Smooth muscle cell of the coronary artery (primary cell): ENCODE measurements at places on chromosomes 4 and X. TPM values are rescaled to one million over a fixed set of nuclear protein-coding genes. Genes with fewer than 3 reads are reported as not detected.

Gene GIMD1
- not detected in 2 replicates for total RNA-seq

Gene ERVMER34-1
- 0.08 TPM in 1 of 2 replicates, not detected in the other for total RNA-seq

Gene NDP
- 1.2 and 1.7 TPM in 2 replicates for total RNA-seq

Gene CDKL2
- total RNA-seq, result 0.15 and 1.8 TPM in 2 replicates

Gene BANK1
- total RNA-seq, result 0.08 and 0.12 TPM in 2 replicates

Gene MAGEA8
- not detected in 2 replicates for total RNA-seq

Gene SERPINA7
- total RNA-seq, result not detected in 2 replicates
